Endothelial cell of umbilical vein (primary cell): ENCODE measurements at places on chromosomes 13 and 19. TPM values are rescaled to one million over a fixed set of nuclear protein-coding genes. Genes with fewer than 3 reads are reported as not detected.

GRCh38 chr19:41025871-41026270, 34.8 kb downstream of the CYP2B6 start:
- no peaks in the 10 kb centered on the region for H3K27me3 ChIP-seq
- no peak overlapping the region for H3K27ac ChIP-seq
- DNase-seq, result no peak
- no peaks in the 10 kb centered on the region for H3K4me1 ChIP-seq
- H3K36me3 ChIP-seq, result no peaks in the 10 kb centered on the region
- H3K4me3 ChIP-seq, result no peak overlapping the region

The KIR2DL4 gene
- total RNA-seq, result not detected in 2 replicates

The EDDM13 gene
- total RNA-seq, result 0.65 TPM in 1 of 2 replicates, not detected in the other

DNA sequence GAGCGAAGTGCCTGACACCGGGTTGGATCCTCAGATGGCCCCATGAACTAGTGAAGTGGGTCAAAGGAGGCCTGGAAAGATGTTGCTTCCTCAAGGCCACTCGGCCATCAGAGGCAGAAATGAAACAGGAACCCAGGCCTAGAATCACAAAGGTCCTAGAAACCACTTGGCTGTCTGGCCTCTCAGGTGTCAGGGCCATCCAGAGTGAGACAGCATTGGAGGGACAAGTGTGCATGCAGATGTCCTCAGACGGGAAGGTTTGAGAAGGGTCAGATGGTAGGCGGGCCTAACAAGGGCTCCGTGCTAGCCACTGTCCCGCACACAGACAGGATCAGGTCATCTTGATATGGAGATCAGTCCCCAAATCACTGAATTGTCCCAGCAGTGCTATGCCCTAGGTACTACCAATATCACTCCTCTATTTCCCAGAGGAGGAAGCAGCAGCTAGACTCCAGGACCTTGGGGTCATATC, 14.3 kb downstream of the CCDC97 start:
- no peak for DNase-seq
- H3K36me3 ChIP-seq, result peaks cover 25% of the 10 kb centered on the region

The TNFRSF19 gene
- total RNA-seq, result 0.29 and 0.65 TPM in 2 replicates

- no peak overlapping the region for H3K4me3 ChIP-seq
- peak; percentile 86 for DNase-seq
- no peaks in the 10 kb centered on the region for H3K36me3 ChIP-seq
- H3K27ac ChIP-seq, result peak overlapping the region; percentile 72
Measured at GRCh38 chr19:13053761-13054625, 48.7 kb downstream of the LYL1 start.

DNA sequence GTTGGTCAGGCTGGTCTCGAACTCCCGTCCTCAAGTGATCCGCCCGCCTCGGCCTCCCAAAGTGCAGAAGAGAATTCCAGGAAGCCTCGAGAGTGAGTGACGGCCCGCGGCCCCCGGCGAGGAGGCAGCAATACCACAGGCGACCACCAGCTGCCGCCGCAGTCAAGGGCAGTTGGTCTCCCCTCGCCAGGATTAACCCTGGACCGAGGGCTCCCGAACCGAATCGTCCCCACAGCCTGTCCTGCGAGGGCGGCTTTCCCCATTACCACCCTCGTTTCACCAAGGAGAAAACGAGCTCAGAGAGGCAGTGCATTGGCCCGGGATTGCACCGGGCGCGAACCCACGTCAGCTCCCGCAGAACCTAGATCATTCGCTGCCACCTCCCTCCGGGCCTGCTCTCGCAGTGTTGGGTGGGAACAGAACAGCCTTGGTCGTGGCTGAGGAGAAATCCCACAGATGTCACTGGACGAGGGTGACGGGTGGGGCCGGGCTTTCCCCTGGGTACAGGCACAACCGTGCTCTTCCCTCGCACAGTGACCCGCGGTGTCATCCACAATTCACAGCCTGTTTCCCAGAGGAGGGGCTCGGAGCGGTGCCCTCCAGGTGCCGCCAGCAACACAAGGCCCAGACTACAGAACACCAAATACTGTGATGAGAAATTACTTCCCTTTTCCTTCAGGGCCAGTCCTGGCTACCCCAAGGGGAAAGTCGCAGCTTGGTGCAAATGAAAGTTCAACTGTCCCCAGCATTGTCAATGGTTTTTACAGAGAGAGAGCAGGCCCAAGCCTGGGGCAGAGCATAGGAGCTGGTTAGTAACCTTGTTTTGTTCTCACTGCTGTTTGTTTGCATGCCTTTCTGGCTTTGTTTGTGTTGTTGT, 24.8 kb downstream of the C2CD4C start:
- peaks cover 15% of the 10 kb centered on the region for H3K27me3 ChIP-seq
- no peak overlapping the region for H3K4me3 ChIP-seq
- peak; percentile 34 for DNase-seq
- H3K27ac ChIP-seq, result no peak overlapping the region

GRCh38 chr13:113838711-113839201, 25.1 kb downstream of the GAS6 start:
- no peak overlapping the region for H3K27ac ChIP-seq
- peaks cover 11% of the 10 kb centered on the region for H3K36me3 ChIP-seq
- no peak for DNase-seq
- no peak overlapping the region for H3K4me3 ChIP-seq
- H3K27me3 ChIP-seq, result no peaks in the 10 kb centered on the region
- peaks cover 13% of the 10 kb centered on the region for H3K4me1 ChIP-seq

DNA sequence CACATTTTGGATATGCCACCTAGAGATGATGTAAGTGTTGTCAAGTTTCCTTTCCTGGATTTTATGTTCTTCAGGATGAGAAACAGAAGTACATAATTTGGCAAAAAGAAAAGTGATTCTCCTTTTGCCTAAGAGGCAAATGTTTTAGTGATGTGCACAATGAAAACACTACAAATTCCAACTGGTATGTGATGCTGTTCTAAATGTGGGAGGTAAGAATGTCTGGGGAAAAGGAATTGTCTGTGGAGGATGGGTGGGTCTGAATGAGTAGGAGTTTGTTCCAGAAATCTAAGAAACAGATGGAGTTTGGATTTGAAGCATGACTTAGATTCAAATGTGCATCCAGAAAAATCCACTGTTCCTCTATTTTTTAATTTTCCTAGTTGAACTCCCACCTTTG, 473.6 kb upstream of the SPRY2 start:
- H3K27me3 ChIP-seq, result no peaks in the 10 kb centered on the region
- no peak for DNase-seq
- H3K36me3 ChIP-seq, result no peaks in the 10 kb centered on the region
- no peaks in the 10 kb centered on the region for H3K4me1 ChIP-seq
- H3K4me3 ChIP-seq, result no peak overlapping the region
- no peak overlapping the region for H3K27ac ChIP-seq

The LGALS4 gene
- total RNA-seq, result 0.44 TPM in 1 of 2 replicates, not detected in the other

The TEX26 gene
- not detected in 2 replicates for total RNA-seq

DNA sequence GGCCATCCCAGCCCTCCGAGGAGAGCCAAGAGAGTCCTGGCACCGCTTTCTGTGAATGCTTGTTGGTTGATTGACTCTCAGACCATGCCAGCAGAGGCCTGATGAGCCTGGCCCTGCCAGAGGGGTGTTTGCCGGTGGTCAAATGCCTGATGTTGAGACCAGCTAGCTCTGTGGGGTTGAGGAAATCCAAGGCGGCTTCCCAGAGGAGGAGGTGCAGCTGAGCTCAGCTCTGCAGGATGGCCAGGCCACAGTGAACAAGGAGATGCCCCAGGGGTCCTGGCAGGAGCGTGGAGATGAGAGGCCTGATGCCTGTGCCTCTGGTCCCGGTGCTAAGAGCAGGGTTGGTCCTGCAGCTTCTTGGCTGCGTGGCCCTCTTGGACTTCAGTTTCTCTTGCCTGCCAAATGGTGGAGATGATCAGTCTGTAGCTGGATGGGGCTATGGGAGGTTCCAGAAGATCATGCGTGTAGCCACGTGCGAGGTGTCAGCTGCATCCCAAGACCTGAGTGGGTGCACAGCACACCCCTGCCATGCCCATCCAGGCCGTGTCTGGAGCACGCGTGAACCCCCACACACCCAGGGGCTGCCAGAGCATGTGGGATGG, 16.8 kb downstream of the NFIC start:
- H3K4me1 ChIP-seq, result peaks cover 16% of the 10 kb centered on the region
- DNase-seq, result no peak
- no peak overlapping the region for H3K4me3 ChIP-seq
- no peak overlapping the region for H3K27ac ChIP-seq
- H3K27me3 ChIP-seq, result no peaks in the 10 kb centered on the region

DNA sequence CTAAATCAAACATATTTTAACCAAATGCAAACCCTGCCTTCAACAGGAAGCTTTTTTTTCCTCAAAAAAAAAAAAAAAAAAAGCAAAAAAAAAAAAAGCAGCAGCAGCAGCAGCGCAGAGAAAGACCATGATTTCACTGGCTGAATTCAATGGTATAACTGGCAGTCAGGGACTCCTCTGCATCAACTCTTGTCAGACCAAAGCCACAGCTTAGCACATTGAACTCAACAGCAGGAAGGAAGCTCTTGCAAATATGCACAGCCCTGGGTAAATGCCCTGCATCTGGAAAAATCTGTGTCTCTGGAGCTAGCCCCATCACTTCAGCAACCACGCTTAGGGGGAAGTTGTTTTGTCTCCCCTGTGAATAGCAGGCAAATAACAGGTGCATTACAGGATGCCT, 17.6 kb upstream of the DHRS12 start:
- no peak overlapping the region for H3K4me3 ChIP-seq
- H3K36me3 ChIP-seq, result no peaks in the 10 kb centered on the region
- no peaks in the 10 kb centered on the region for H3K4me1 ChIP-seq

DNA sequence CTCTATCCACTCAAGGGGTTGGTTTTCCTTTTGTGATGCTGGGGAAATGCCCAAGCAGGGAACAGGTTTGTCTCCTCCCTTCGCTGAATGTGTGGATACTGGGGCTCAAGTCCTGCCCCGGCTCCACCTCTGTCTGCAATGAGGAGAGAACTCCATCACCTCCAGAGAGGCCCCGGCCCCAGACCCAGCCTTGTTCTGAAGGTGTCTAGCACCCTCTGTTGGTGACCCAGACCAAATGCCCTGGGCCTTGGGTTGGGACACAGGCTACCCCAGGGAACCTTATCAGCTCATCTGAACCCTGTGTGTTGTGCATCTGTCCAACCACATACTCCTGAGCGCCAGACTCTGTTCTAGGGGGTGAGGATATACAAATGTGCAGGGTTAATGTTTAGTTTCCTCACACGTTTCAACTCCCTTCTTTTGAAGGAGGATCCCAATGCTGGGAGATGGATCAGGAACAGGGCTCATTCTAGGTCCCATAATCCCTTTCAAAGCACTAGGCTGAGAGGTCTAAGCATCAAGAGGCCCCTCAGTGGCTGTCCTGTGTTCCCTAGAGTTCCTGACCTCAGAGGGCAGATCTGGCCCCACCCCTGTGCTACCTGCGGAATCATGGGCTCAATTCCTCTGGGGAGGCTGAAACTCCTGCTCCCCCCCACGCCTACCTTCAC, 112.5 kb upstream of the SLC7A1 start:
- no peak overlapping the region for H3K27ac ChIP-seq
- no peaks in the 10 kb centered on the region for H3K36me3 ChIP-seq
- H3K27me3 ChIP-seq, result peaks cover 14% of the 10 kb centered on the region
- DNase-seq, result peak; percentile 46

- peaks cover 6% of the 10 kb centered on the region for H3K4me1 ChIP-seq
- no peak overlapping the region for H3K27ac ChIP-seq
- H3K4me3 ChIP-seq, result no peak overlapping the region
- no peaks in the 10 kb centered on the region for H3K36me3 ChIP-seq
Measured at GRCh38 chr13:42106998-42107397, 58.5 kb downstream of the DGKH start.

The SERTAD3 gene
- total RNA-seq, result 29.9 and 32.0 TPM in 2 replicates

DNA sequence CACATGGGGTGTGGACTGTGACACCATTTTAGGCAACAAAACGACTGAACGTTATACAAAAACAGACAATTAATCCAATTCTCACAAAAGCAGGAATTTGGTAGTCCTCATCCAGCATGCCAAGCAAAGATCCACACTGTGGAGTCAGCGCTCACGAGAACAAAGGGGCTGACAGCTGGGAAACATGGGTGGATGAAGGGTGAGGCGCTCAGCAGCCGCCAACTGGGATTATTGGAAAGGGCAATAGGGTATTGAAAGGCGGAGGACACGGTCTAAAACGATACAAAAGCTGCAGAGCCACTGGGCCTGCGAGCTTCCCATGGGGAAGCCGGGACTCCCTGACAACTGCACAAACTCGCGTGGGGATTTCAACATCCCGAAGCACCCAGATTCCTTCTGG, 4.7 kb upstream of the ZNF813 start:
- no peaks in the 10 kb centered on the region for H3K27me3 ChIP-seq
- no peak overlapping the region for H3K4me3 ChIP-seq
- no peak for DNase-seq
- no peaks in the 10 kb centered on the region for H3K36me3 ChIP-seq
- no peaks in the 10 kb centered on the region for H3K4me1 ChIP-seq
- no peak overlapping the region for H3K27ac ChIP-seq

GRCh38 chr19:3024870-3025548, 4.1 kb downstream of the TLE2 start:
- H3K27me3 ChIP-seq, result peaks cover 1% of the 10 kb centered on the region
- no peak overlapping the region for H3K27ac ChIP-seq
- H3K4me3 ChIP-seq, result no peak overlapping the region

GRCh38 chr13:26236296-26236695, 14.2 kb upstream of the RNF6 start:
- H3K36me3 ChIP-seq, result no peaks in the 10 kb centered on the region
- no peak overlapping the region for H3K4me3 ChIP-seq
- no peak for DNase-seq
- no peaks in the 10 kb centered on the region for H3K4me1 ChIP-seq

The BEST2 gene
- not detected in 2 replicates for total RNA-seq

- no peaks in the 10 kb centered on the region for H3K36me3 ChIP-seq
- no peak for DNase-seq
- H3K4me3 ChIP-seq, result no peak overlapping the region
- no peaks in the 10 kb centered on the region for H3K4me1 ChIP-seq
- no peaks in the 10 kb centered on the region for H3K27me3 ChIP-seq
Measured at GRCh38 chr19:58035863-58036262, 2.0 kb downstream of the ZSCAN1 start.

- no peak for DNase-seq
- H3K4me1 ChIP-seq, result peaks cover 29% of the 10 kb centered on the region
- H3K27ac ChIP-seq, result no peak overlapping the region
- H3K27me3 ChIP-seq, result no peaks in the 10 kb centered on the region
- no peaks in the 10 kb centered on the region for H3K36me3 ChIP-seq
Measured at GRCh38 chr13:50914176-50914700, 4.6 kb downstream of the RNASEH2B start.

The DPP9 gene
- total RNA-seq, result 87.6 and 98.0 TPM in 2 replicates

GRCh38 chr19:38711726-38712153, 32.5 kb downstream of the CAPN12 start:
- H3K27me3 ChIP-seq, result no peaks in the 10 kb centered on the region
- DNase-seq, result no peak
- H3K27ac ChIP-seq, result no peak overlapping the region
- H3K4me1 ChIP-seq, result peaks cover 20% of the 10 kb centered on the region
- H3K4me3 ChIP-seq, result no peak overlapping the region
- H3K36me3 ChIP-seq, result peaks cover 73% of the 10 kb centered on the region

GRCh38 chr13:51520524-51520923, 63.7 kb upstream of the WDFY2 start:
- no peak overlapping the region for H3K27ac ChIP-seq
- H3K36me3 ChIP-seq, result no peaks in the 10 kb centered on the region
- no peaks in the 10 kb centered on the region for H3K27me3 ChIP-seq
- H3K4me3 ChIP-seq, result no peak overlapping the region
- H3K4me1 ChIP-seq, result no peaks in the 10 kb centered on the region
